ENCODE measurements at places on chromosomes 2 and 18.

GRCh38 chr2:37857575-37858399 is 67.3 kb upstream of the RMDN2 start:
- DNase-seq = no peak

- DNase-seq = no peak
Measured at GRCh38 chr2:74036450-74037195, 51.9 kb downstream of the TET3 start.

DNA sequence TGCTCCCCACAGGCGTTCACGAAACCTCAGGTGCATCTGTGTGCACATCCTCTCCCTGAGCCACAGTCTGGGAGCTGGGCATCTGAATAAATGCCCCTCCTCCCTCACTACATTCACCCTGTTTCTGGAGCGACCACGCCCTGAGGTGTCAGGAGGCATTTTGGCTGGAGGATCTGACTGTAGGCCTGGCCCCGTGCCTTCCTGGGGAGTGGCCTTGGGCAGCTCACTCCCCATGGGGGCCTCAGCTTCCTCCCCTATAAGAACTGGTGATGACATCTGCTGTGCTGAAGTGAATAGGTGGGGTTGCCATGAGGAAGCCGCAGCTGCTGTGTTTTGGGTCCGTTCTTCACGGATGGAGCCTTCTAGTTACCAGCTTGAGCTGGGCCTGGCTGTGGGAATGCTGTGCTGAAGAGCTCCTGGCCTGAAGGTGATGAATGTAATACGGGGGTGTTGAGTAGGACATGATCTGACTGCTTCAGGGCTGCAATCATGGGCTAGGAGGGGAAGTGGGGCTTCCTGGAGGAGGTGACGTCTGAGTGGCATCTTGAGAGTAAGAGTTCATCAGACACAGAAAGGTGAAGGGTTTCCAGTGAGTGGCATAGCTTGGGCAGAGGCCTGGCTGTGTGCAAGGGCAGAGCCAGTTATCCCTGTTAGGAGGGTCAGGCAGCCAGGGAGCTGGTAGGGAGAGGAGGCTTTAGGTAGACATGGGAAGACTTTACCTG is 58.2 kb downstream of the GLI2 start:
- DNase-seq = no peak

DNA sequence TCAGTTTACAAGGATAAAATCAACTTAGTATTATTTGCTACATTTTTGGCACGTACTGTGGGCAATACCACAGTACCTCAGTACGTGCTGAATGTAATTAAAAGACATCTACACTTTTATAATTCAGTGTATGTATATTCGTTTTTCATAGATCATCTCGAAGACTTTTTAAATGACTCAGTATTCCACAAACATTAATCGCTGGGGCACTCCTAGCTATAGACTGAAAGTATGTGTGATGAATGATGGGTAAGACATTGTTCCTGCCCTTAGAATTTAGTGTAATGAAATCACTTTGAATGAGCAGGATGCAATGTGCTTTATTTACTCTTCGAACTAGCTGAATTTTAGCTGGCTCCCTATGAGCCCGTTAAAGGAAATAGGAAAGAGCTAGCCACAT is 245.6 kb upstream of the RASGRP3 start:
- no peak for DNase-seq

DNA sequence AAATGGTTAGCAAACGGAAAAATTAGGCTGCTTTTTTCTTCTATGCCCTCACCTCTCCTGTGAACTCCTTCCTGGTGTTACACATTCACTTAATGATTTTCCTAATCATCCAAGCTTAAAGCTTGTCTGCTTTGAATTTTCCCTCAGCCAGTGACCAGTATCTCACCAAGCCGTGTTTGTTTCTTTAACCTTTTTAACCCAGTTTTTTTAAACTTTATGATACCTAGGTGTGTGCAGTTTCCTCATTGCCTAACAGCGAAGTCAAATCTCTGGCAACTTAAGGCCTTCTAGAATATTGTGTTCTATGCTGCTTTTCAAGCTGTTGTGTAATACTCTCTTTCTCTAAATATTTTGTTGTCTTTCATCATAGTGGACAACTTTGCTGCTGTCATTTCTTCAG is 113.0 kb downstream of the PIK3C3 start:
- DNase-seq = no peak

DNA sequence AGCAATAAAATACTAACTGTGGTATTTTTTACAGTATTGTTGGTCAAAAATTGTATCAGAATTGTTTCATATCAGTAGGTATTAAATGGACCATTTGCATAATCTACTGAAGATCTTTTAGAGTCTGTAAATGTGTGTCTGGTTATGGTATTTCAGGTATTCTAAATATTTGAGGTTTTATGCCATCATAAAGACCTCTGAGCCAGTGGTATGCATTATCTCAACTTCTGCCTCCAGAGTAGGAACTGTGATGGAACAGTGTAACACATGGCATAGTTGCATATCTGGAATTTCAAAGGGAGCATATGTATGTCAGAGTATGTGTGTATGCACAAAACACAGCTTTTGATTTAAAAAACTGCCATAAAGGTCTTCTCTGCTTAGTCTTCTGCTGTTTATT is 15.4 kb downstream of the GREB1L start:
- DNase-seq = no peak

DNA sequence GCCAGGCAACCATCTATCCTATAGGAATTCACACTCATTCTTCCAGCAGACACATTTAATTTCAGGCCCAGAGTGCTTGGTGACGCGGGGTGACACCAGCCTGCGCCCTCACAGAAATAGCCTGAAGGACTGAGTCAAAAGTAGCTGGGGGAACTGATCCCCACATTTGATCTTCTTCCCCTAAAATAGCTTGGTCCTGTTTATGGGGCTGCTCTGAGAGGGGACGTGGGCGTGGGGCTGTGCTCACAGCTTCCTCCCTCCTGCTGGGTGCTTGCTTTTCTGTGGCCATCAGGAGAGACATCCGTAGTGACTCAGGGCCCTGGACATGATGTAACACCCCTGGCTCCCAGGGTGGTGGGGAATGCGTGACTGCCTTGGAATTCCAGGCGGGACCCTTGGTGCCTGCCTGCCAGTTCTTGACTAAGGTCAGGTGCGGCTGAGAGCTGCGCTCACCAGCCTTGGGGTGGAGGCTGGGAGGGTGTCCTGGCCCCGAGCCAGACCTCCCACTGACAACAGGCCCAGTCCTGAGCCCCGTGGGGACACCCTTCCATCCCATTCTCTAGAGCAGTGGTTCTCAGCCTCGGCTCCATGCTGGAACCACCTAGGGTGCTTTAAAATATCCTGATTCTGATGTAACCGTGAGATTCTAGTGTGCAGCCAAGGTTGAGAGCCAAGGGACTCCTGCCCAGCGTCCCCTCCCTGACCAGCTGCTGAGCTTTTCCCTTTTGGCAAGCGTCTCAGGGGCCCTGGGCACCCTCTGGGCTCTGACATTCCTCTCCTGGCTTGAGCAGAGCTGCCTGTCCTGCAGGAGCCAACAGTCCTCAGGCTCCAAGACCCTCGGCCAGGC is 47.4 kb upstream of the SMAD7 start:
- DNase-seq = peak; percentile 93

- no peak for DNase-seq
Measured at GRCh38 chr2:99543247-99543646, 53.4 kb upstream of the REV1 start.

DNA sequence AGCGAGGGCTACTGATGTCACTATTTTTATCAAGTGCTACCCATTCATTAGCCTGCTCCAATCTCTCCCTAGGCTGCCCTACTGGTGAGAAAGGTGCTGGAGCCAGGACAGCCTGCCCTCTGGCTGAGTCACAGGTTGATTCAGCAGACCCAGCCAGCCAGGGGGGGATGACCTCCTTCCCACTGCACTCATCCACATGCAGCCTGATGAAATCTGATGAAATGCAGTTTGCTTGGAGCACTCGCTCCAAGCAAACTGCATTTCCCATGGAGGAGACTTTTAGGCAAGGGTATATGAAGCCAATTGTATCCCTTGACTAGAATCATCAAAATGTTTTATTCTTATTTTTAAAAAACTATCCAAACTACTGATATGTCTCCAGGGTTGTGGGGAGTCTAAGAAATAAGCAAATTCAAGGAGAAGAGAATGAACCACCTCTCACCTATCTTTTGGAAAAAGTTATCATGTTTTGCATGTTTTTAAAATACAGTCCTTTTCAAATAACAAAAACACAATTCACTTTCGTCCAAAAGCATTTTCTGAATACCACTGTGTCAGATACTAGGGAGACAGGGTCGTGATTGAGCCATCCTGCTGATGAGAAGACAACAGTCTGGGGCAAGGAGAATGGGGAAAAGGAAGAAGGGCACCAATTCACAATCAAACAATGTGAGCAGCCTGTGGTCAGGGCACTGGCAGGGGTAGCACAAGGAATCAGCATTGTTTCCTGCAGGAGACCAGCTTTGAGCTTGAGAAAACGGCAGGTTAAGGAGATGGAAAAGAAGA is 128.3 kb downstream of the AFF3 start:
- peak; percentile 85 for DNase-seq

GRCh38 chr18:64110692-64111480 is 38.0 kb downstream of the LINC00305 start:
- no peak for DNase-seq

DNA sequence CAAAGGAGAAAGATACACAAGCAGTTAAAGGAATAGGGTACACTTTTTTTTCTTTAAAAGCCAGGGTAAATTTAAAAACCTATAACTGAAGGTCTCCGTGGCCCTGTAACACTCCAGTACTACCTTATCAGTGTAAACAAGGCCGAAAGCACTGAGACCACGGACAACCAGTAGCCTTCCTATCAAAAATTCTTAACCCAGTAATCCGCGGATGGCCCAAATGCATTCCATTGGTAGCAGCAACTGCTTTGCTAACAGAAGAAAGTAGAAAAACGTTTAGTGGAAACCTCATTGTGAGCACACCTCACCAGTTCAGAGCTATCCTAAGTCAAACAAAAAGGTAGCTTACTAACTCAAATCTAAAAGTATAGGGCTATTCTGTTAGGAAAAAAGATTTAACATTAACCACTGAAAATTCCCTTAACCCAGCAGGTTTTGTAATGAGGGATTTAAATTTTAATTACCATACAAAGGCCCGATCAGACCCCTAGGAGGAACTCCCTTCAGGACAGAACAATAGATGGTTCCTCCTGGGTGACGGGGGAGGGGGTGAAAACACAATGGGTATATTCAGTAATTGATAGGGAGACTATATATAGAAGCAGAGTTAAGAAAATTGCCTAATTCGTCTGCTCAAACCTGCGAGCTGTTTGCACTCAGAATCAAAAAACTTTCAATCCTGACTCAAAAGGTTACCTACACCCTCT is 50.8 kb upstream of the CWC22 start:
- DNase-seq = no peak

- no peak for DNase-seq
Measured at GRCh38 chr2:151138507-151138906, 123.2 kb downstream of the RBM43 start.

DNA sequence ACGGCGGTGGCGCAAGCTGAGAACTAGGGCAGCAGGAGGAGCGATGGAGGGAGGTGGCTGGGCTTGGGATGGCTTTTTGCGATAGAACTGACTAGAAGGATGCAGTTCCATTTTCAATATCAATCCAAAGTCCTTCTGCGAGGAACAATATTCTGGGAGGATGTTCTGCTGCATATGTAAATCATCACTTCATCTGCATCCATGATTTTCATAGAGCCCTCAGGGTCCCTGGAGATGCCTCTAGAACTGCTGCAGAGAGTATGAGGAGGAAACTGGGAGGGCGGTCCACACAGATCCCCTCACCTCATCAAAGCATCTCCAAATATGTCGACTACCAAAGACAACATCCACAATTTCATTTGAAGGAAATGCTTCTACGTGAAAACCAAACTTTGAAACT is 20.8 kb downstream of the CACNB4 start:
- DNase-seq = no peak

- DNase-seq = no peak
Measured at GRCh38 chr2:191983186-191983585, 136.3 kb upstream of the CAVIN2 start.

GRCh38 chr2:171522052-171522787 is at the start of gene CYBRD1:
CYBRD1 (plus strand) TSS chr2:171522474; CDS start chr2:171522546, 72 bp downstream.
- peak; percentile 97 for DNase-seq

DNA sequence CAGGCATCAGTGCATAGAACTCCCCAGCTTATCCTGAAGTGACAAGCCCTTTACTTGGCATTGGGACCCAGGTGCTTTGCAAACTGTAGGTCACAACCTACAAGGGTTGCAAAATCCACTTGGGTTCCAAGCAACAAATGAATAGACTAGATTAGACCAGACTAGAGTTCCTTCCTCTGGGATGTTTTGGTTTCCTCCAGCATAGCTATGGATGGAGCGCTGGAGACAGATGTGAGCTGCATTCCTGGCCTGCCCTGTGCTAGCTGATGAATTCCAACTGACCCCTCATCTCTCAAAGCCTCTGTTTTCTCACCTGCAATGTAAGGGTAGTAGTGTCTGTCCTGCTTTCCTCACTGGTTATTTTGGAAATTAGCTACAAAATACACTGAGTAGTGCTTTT is 86.2 kb downstream of the NPAS2 start:
- no peak for DNase-seq

GRCh38 chr18:8365006-8365405 is 244.2 kb upstream of the RAB12 start:
- no peak for DNase-seq

DNA sequence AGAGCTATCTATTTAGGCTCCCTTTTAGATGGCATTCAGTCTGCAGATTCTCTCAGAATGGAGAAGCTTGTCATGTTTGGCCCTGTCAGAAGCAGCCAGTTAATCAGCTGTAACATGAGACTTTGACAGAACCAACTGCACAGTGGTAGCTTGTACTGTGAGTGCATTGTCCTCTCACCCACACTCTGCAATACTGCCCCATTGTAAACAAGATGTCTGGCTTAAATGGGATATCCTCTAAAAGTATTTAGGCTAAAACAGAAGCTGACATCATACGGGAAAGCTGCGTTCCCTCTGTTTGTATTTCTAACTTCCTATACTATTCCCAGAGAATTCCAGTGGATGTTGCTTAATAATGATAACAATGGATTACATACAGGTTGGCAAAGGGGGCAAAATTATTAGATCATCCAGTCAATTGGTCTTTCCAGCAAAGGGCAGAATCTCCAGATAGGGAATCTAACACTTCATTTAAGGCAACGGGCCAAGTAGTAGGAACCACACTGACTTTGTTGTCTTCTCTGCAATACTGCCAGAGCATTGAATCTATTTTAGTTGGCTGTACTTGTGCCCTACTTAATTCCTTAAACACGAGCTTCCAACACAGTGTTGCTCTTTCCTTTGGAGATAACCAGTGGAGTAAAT is 15.4 kb upstream of the STAT4 start:
- no peak for DNase-seq

GRCh38 chr2:52289741-52290140 is 1257.8 kb upstream of the NRXN1 start:
- no peak for DNase-seq

DNA sequence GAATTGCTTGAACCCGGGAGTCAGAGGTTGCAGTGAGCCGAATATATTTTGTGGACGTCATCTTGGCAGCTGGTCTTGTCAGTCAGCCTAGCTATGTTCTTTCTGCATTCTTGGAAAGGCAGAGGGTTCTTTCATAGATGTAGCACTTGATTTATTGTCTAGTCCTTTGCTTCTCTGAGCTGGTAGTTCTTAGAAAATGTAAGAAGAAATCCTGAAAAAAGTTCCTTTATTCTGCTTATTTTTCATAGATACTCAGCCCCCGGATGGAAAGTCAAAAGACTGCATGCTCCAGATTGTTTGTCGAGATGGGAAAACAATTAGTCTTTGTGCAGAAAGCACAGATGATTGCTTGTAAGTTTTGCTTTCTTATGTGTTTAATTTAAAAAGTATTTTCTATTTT is 21.3 kb downstream of the PLEKHB2 start:
- DNase-seq = no peak

- no peak for DNase-seq
Measured at GRCh38 chr2:29821591-29821990, 99.8 kb downstream of the ALK start.

GRCh38 chr2:71212336-71212735 is 14.6 kb downstream of the PAIP2B start:
- no peak for DNase-seq
